ENCODE measurements at places on chromosomes 6 and 20. TPM values are rescaled to one million over a fixed set of nuclear protein-coding genes. Genes with fewer than 3 reads are reported as not detected.

PSMB1 gene
- total RNA-seq: 252 TPM

EFCAB8 gene
- total RNA-seq: not detected

MRPS10 gene
- 35.5 TPM for total RNA-seq

MYH7B gene
- total RNA-seq: 0.39 TPM

RWDD1 gene
- 22.4 TPM for total RNA-seq

TGM3 gene
- total RNA-seq: not detected

MEI4 gene
- total RNA-seq: not detected

TRIM31 gene
- 0.11 TPM for total RNA-seq

SUMO4 gene
- total RNA-seq: 2.7 TPM

All from placental epithelial cell (primary cell).